Caco-2 (cell line): ENCODE measurements at places on chromosomes 5 and 9.

DNA sequence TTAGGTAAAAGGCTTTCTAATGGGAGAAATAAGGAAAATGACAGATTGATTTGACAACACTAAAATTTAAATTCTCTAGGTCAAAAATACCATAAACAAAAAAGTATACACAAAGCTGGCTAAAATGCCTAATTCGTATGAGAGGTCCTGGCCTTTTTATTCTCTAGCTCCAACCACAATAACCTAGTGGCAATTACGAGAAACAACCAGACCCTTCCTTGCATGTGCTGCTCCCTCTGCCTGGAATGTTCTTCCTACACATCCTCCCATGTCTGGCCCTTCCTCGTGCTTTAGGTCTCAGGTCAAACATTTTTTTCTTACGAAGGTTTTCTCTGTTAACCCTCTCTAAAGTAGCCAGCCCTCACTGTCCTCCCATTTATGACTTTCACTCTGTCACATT lies 176.4 kb upstream of the PLPPR1 start:
- DNase-seq = no peak

DNA sequence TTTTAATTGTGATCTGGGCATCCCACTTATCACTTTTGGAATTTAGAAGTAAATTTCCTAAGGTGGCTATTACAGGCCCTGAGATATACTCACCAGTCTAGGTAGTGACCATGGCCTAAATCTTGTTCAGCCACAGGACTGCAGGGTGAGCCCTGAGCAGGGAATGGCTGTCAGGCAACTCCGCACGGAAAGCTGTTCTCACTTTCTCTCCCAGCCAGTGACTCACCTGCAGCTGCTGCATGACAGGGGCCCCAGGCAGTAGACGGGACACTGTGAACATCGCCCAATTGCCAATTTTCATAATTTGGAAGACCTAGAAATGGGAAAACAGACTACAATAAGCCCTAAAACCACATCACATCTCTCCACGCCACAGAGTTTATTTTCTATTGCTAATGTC lies 69.6 kb upstream of the TAF1L start:
- DNase-seq = no peak

- DNase-seq = peak; percentile 93
Measured at GRCh38 chr5:134511796-134512660, 13.4 kb upstream of the JADE2 start.

DNA sequence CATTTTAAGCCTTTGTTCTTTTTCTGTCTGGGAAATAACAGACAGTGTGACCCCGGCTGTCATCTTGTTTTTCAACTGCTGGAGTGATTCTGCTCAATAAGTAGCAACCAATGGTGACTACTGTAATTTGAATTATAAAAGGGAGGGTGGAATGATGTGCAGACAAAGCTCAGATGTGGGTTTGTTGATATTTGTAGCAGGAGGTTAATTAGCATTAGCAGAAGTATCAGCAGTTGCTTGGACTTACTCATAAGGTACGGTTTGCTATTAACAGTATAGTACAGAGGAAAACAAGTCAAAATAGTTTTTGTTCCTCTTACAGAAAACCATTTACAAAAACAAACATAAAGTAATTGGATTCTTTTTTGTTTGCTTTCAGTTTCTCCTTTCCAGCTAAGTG lies 140.4 kb downstream of the TUSC1 start:
- no peak for DNase-seq

DNA sequence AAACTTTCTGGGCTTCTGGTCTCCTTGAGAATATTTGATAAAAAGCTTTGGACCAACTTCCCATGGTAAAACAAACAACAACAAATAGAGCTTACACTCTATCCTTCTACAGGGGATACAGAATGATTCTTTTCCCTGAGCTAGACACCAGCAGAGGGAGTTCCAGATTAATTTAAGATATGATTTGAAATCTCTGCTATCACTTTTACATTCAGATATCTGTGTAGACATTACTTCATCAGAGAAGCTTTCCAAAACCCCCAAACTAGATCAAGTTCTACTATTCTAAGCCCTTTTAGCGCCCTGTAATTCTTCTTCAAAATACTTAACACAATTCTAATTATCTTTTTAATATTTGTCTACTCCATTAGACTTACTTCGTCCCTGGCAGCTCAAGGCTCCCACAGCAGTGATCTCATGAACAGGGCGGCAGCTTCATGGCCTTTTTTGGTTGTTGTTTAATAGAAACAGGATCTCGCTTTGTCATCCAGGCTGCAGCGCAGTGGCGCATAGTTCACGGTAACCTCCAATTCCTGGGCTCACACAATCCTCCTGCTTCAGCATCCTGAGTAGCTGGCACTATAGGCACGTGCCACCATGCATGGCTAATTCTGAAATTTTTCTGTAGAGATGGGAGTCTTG lies 955 bp upstream of the GALNT12 start:
- no peak for DNase-seq

GRCh38 chr5:68012831-68013230 lies 202.7 kb upstream of the PIK3R1 start:
- DNase-seq = no peak
